ENCODE measurements at places on chromosomes 4 and X.

DNA sequence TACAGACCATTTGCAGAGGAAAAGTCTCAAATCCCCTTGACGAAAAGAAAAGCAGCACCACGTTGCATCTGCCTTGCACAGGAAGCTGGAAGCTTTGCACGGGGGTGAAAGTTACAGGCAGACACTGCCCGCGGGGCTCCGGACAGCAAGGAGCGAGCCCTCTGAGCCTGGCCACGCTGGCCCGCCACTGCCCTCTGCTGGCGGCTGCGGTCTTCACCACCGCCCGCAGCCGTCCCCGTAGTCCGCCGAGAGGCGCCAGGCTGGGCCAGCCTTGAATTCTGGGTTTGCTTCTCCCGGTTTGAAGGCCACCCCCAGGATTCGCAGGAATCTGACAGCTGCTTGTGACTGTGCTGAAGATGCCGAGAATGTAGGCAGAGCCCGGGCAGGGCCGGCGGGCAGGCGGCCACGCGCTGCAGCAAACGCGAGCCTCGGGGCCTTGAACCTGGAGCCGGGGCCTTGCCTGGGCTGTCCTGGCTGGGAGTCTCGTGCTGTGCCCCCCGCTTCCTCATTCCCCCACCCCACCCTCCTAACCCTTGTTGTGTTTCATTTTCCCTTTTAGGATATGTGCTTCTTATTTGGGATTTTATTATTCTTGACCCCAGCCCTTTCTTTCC lies 49.2 kb downstream of the ENPP6 start:
- DNase-seq: peak; percentile 30

GRCh38 chr4:4631150-4631549 lies 89.3 kb upstream of the STX18 start:
- no peak for DNase-seq

DNA sequence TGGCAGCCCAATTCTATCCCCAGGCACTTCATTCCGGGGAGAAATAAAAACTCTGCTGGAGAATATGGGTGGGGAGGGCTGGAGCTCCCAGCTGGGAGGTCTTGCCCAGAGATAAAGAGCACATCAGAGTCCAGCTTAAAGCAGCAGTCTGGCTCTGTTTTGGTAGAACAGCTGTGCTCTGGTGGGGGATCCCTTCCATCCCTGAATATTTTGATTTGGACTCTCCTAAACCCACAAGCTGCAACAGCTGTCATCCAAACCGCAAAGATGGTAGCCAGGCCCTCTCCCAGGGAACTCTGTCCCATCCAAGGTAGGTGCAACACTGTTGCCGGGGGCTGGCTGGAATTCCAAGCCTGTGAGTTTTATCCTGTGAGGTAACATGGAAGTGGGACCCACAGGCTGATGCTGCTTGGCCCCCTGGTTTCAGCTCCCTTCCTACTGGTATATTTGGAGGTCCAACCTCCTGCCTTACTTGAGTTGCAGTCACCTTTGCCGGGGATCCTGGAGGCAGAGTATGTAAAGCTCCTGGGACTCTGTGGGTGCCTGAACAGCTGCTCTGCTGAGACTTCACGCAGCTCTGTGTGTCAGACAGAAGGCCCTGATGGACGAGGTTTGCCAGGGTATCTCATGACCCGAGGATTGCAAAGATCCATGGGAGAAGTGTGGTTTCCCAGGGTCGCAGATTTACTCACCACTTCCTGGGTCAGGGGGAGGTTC lies 203.5 kb upstream of the ITM2A start:
- no peak for DNase-seq

DNA sequence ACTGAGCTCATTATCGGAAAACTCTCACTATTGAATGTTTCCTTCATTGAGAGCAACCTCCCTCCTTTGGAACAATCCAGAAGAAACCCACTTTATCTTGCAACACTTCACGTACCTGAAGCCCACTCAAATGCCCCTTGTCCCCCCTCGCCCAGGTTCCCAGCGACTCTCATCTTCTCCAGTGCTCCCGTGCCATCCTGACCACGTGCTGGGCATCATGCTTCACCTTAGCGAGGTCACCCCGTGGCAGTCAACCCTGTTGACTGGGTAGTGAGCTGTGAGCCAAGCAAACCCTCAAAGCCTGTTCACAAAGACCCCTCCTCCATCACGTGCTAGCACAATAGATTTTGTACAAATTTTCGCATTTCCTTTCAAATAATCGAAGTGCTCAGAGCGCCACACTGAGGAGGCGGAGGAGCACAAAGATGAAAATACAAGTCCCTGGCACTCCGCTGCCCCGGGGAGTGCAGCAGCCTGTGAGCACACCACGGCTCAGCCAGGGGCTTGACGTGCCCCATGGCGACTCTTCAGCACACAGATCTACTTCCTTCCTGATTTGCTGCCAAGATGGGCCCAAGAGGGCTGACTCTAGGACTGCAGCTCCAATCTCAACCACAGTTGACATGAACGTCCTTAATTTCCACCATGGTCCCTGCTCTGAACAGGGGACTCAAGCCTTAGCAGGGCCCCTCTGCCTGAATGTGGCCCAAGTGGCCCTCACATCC lies 15.6 kb downstream of the PDZD4 start:
- no peak for DNase-seq

DNA sequence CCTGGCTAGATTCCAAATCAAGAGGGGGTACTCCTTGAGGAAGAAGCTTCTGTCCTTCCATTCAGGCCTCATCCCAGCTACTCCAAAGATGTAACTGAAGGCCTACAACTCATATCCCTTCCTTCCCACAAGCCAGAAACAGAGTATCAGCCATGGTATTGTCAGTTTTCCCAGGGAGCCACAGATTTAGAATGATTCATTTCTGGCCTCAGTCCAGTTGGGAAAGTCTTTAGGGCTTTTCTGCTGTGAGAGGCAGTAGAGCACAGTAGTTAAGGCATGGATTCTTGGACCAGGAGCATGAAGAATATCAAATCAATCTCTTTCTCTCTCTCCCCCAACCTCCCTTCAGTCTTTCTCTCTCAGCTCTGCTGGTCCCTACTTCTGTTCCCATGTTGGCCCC lies 505.0 kb downstream of the BCOR start:
- DNase-seq: no peak

DNA sequence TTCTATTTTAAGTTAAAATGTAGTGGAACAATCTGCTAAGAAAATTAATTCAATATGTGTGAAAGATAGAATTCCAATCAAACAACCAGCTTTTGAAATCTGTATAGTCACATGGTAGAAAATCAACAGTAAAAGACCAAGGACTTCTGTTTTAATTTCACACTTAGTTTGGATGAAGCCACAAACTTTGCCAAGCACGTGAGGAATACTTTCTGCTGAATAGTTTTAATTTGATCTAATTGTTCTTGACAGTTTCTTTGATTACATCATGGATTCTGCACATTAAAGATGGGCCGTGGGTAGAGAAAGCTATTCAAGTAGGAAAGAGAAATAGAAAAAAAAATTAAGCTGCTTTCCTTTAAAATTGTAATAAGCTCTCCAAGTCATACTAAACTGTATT lies 137.9 kb upstream of the FAM241A start:
- no peak for DNase-seq

DNA sequence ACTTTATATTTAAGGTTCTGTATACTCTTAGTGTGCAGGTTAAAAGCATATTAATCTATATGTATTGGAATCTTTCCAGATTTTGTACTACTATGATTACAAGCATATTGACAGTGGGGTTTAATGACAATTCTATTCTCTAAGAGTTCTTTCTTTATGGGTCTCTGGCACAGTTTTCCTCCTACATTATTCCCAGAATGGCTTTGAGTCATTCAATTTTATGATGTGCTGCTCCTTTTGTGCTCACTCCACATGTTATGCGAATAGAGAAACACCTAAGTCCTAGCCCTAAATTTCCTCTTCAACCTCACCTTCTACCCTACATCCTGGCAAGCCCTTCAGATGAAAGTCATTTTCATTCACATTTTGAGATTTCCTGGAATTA lies 209.9 kb upstream of the DIAPH2 start:
- DNase-seq: no peak

DNA sequence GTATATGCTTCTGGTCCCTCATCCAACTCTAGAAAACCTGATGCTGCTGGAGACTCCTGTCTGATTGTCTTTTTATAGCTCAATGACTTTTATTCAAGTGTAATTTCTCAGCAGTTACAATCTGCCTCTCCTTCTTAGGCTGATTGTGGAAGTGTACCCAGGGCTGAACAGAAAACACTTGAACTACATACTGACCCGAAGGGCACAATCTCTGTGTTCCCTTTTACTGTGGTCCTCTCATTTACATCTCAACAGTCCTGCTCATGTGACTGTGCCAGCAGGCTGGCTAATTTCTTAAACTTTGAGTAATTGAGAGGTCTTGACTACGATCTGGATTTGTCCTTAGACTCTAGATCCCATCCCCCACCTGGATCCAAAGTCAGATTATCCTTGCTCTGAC lies 863.4 kb downstream of the PDHA2 start:
- no peak for DNase-seq

GRCh38 chrX:7028246-7028645 lies 119.3 kb upstream of the STS start:
- DNase-seq: no peak

GRCh38 chr4:54954656-54955388 lies 170.6 kb downstream of the KDR start:
- DNase-seq: peak; percentile 8

DNA sequence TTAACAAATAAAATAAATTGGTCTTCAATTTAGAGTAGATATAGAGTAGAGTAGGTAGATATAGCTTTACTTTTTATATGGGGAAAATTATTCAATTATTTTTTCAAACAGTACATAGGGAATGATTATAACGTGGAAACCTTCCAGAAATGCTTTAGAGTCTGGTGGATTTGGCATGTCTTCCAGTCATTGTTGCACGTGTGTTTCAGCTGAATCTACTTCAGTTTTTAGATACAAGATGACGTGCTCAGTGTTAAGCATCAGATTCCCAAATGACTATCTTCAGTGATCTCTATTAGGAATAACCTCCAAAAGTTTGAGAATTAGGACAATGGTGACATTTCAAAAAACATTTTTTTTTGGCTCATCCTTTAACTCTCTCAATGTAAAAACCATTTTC lies 616.9 kb downstream of the ANKRD50 start:
- no peak for DNase-seq

GRCh38 chrX:53441531-53442321 lies 7.6 kb upstream of the HSD17B10 start:
- peak; percentile 93 for DNase-seq

DNA sequence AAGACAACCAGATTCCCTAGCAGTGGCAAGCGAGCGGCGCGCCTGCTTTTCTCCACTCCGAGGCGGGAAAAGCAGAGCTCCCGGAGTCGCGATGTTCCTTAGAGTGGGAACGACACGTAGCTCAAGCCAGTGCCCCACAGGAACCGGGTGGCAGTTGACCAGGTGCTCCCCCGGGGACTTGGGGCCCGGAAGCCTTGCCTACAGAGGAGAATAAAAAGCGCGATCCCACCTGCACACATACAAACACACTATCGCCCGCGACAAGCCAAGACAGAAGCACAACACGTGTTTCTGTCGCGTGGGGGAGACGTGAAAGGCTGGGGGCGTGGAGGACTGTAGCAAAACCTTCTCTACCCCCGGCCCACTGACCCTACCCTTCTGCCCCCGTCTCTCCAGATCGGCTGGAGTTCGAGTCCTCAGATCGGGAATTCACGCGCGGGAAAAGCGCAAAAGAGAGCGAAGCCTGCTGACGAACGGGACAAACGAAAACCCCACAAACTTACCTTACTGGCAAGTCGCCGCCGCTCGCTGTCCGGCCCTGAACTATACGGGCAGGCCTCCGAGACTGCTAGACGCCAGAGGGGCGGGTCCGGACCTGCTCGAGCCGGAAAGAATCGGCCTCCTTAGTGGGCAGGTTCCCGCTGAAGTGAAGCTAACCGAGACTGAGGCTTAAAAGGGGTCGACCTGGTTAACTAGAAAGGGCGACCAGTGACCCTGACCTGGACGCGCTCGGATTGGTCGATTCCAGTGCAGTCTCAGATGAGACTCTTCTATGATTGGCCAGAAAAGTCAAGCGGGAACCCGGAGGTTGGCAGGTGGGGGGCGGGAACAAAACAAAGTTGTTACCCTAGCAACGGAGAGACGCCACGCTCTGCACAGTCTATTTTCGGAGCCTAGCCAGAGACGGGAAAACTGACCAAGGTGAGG lies at the start of the genes DNAAF6 and NUP62CL:
Gene DNAAF6 (plus strand): TSS at position 842 of the 927 bp plus-strand sequence. CDS start 6,265 bp downstream, outside the sequence.
Gene NUP62CL (minus strand): TSS at position 664 of the 927 bp plus-strand sequence. CDS start 31,287 bp downstream, outside the sequence.
- DNase-seq: peak; percentile 94

- no peak for DNase-seq
These were observed 133.7 kb downstream of the AMELX start for GRCh38 chrX:11426712-11427452.

DNA sequence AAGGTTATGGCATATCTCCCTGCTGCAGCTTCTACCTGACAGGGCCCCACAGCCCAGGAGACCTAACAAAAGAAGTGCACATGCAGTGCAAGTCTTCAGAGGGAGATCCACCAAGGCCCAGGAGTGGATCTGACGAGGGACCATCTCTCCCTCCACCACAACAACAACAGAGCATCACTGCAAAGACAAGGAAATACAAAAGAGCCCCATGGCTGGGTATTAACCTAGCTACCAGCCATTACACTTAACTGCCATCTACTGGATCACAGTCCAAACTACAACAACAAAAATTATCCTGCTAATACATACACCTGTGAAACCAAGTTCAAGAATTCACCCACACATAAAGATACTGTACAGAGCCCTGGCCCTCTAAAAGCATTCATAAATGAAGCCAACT lies 280.2 kb upstream of the SLC7A11 start:
- DNase-seq: peak; percentile 30

DNA sequence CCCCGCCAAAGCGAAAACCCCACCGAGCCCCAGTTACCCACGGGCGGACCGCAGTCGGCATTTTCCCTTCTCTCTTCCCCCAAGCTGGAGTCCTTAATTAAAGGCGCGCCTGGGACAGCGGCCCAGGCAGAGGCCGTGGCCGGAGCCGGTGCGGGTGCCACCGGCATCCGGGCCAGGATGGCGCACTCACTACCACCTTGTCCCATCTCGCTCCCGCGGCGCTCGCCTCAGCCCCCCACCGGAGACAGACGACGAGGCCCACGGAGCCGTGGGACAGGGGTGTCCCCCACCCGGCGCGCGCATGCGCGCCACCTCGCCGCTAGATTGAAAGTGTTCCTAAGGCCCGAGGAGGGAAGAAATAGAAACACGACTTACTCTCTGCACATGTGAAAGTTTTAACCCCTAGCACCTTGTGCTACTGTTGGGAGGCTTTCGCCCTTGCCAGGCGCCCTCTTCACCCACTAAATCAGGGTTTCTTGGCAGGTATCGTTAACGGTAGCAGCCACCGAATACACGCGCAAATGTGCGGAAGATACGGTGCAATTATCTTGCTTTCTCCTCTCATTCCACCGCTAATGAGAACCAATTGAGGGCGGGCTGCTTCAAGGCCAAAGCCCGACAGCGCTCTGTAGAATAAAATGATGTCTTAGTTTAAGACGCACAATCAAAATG lies 64.3 kb upstream of the CCDC160 start:
- DNase-seq: no peak

- DNase-seq: no peak
These were observed 32.8 kb downstream of the ABCE1 start for GRCh38 chr4:145130788-145131399.

- DNase-seq: no peak
These were observed 44.8 kb upstream of the NSG1 start for GRCh38 chr4:4341861-4342650.

GRCh38 chr4:75634281-75634680 lies 4.0 kb upstream of the CDKL2 start:
- DNase-seq: no peak

All from NCI-H69 (cell line).